Hair follicle dermal papilla cell (primary cell): ENCODE measurements at places on chromosomes 12 and 14. TPM values are rescaled to one million over a fixed set of nuclear protein-coding genes. Genes with fewer than 3 reads are reported as not detected.

SERPINA6 gene
- total RNA-seq = under 0.01 TPM in 1 of 2 replicates, not detected in the other

SERPINA3 gene
- 0.49 and 0.85 TPM in 2 replicates for total RNA-seq

AMDHD1 gene
- under 0.01 TPM in 1 of 2 replicates, not detected in the other for total RNA-seq

DIO3 gene
- 0.16 and 0.97 TPM in 2 replicates for total RNA-seq

HAL gene
- total RNA-seq = 0.12 and 0.16 TPM in 2 replicates

BMAL2 gene
- 7.3 and 10.3 TPM in 2 replicates for total RNA-seq

SMIM41 gene
- 0.16 and 0.24 TPM in 2 replicates for total RNA-seq

ERBB3 gene
- 0.73 and 2.3 TPM in 2 replicates for total RNA-seq

PLCZ1 gene
- not detected in 2 replicates for total RNA-seq

SERPINA10 gene
- total RNA-seq = not detected in 2 replicates

PALS1 gene
- 17.6 and 18.7 TPM in 2 replicates for total RNA-seq

DIO2 gene
- total RNA-seq = 5.8 and 31.8 TPM in 2 replicates

CPNE6 gene
- total RNA-seq = not detected in 2 replicates

PXMP2 gene
- total RNA-seq = 13.7 and 15.4 TPM in 2 replicates

GLI1 gene
- total RNA-seq = 0.16 and 0.61 TPM in 2 replicates

ALX1 gene
- 0.16 TPM in 1 of 2 replicates, not detected in the other for total RNA-seq

CIROP gene
- total RNA-seq = 0.12 TPM in 1 of 2 replicates, not detected in the other

FIGNL2 gene
- 0.36 and 0.65 TPM in 2 replicates for total RNA-seq

ZFYVE26 gene
- 31.8 and 41.5 TPM in 2 replicates for total RNA-seq

TMCC3 gene
- total RNA-seq = 0.24 and 0.49 TPM in 2 replicates

LHX5 gene
- total RNA-seq = not detected in 2 replicates

RNFT2 gene
- total RNA-seq = 0.97 TPM in 2 replicates

PSMD9 gene
- total RNA-seq = 47.1 and 60.0 TPM in 2 replicates

HOXC12 gene
- not detected in 2 replicates for total RNA-seq

ACVRL1 gene
- total RNA-seq = 77.2 and 78.0 TPM in 2 replicates

IL22 gene
- total RNA-seq = not detected in 2 replicates

PZP gene
- not detected in 2 replicates for total RNA-seq

IAPP gene
- not detected in 2 replicates for total RNA-seq

HOMEZ gene
- total RNA-seq = 4.1 and 5.4 TPM in 2 replicates

MED13L gene
- total RNA-seq = 339 and 417 TPM in 2 replicates

KRT76 gene
- total RNA-seq = not detected in 2 replicates

HVCN1 gene
- total RNA-seq = 1.8 and 2.6 TPM in 2 replicates
